ENCODE measurements at places on chromosomes 11 and 22. TPM values are rescaled to one million over a fixed set of nuclear protein-coding genes. Genes with fewer than 3 reads are reported as not detected.
A peak's percentile ranks its signal among the peaks of the same experiment; 100 is the strongest.

The OR2AG2 gene
- total RNA-seq, result 0.10 TPM

DNA sequence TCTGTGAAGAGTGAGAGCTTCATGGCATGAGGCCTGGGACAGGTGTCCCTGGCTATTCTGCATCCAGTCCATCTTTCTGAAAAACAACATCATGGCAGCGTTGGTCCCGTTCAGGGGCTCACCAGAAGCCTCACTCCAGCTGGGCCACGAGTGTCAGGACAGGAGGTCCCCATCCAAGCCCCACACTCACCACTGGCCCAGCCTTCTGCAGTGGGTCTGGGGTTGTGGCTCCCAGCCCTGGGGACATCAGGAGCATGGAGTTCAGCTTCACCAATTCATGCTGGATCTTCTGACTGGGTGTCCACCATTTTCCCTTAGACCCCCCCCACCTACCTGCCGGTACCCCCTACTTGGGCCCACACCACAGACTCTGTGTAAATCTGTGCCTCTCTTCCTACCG is 400.3 kb downstream of the BRD1 start:
- no peak for DNase-seq

DNA sequence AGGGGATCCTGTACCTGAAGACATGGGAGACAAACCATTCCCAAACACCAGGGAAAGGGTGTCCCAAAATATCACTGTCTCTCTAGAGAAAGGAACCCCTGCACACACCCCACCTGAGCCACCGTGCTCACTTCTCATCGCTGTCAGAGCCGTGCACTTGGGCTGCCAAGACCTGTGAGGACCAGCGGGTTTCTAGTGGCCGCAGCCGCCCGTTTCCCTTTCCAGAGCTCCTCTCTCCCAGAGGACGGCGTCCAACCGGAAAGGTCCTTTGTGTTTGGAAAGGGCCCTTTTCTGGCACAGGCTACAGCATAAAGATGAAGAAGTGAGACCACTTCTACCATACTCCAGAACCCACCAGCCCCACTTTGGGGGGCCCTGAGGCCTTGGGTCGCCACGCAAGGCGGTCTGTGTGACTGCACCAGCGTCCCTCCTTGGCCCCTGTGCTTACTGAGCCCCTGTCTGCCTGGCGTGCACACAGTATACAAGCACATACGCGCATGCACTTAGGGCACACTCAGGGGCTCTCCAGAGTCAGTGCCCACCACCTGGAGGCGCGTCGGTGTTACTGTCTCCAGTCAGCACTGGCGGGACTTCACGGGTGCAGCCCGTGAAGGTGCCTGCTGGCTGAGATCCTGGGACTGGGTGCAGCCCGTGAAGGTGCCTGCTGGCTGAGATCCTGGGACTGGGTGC is 381.8 kb downstream of the TBC1D22A start:
- DNase-seq, result no peak

GRCh38 chr11:70175236-70175698 is 27.8 kb upstream of the FADD start:
- DNase-seq, result no peak

The DBX1 gene
- total RNA-seq, result not detected

The GAL gene
- total RNA-seq, result not detected

GRCh38 chr22:28978158-28978557 is 83.5 kb downstream of the C22orf31 start:
- no peak for DNase-seq

The FGF4 gene
- total RNA-seq, result not detected

DNA sequence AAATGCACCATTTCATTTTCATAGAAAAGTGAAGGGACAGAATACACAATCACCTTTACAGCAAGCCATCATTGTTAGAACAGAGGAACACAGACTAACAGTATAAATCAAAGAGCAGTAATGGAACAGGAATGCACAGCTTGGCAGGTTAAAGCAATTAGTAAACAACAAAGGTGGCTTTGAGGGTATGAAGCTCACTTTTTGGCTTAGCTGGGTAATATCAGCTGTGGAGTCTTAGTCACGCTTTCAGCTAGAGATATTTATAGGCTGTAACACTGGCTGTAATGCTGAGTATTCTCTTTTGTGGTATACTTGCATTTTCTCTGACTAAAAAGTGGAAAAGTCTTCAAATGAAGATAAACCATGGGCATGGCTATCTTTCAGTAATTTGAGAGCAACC is 1780.5 kb downstream of the LRRC4C start:
- no peak for DNase-seq

DNA sequence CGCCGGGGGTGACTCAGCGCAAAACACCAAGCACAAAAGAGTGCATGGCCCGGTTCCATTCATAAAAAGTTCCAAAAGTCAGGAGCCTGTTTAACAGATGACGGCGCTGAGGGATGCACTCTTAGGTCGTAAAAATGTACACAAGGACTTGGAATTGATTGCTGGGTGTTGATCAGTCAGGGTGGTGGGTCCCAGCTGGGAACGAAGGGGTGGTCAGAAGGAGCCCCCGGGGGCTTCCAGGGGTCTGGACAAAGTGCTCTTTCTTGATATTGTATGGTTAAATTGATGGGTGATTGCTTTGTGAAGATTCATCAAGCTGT is 20.7 kb downstream of the IFITM10 start:
- no peak for DNase-seq

DNA sequence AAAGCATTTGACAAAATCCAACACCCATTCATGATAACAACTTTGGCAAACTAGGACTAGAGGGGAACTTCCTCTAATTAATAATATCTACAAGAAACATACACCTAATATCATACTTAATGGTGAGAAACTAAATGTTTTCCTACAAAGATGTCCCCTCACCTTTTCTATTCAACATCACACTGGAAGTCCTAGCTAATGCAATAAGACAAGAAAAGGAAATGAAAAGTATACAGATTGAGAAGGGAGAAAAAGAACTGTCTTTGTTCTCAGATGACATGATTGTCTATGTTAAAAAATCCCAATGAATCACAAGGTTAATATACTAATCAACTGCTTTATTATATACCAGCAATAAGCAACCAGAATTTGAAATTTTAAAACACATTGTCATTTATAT is 52.4 kb downstream of the C11orf65 start:
- DNase-seq, result no peak

The CARD16 gene
- total RNA-seq, result 30.6 TPM

The SLC35C1 gene
- total RNA-seq, result 11.8 TPM

DNA sequence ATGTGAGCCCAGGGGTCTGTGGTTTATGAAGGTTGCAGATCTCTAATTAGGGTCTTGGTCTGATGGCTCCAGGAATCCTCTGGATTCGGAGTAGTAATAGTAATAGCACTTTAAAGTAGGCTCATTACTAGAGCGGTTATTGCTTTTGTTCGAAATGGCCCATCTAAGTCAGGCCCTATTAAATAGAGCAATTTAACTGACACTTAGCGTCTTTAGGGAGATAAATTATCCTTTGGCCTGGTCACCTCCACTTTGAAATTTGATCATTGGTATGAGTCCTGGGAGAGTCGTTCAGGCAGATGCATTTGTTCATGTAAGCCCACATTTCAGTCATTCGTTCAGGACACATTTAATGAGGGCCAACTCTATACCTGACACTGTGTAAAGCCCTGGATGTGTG is 54.8 kb downstream of the LDLRAD3 start:
- DNase-seq, result no peak

GRCh38 chr22:36773935-36774334 is 2.0 kb downstream of the IFT27 start:
- DNase-seq, result peak; percentile 2

DNA sequence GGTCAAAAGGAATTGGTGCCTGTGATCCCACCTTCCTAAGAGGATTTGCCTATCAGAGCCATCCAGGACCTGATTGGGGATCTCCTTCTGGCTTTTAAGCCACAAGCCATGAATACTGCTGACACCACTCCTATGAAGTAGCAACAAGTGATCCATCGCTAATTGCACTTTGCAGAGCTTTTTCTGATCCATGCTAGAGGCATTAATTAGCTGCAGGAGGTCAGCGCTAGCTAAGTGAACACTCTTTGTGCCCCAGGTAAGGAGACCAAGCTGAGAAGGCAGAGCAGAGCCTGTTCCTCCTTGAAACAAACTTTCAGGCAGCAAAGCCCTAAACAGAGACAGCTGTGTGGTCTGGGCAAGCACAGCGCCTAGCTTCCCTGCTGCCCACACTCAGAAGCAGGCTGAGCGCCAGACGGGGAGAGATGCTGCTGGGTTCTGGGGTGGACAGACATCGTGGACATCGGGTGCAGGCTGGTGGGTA is 122.2 kb downstream of the ABTB2 start:
- DNase-seq, result no peak

- no peak for DNase-seq
These were observed 81.6 kb downstream of the PDHX start for GRCh38 chr11:34997952-34998528.

- DNase-seq, result no peak
These were observed 3.9 kb downstream of the MFNG start for GRCh38 chr22:37482244-37482643.

The SMC1B gene
- not detected for total RNA-seq

DNA sequence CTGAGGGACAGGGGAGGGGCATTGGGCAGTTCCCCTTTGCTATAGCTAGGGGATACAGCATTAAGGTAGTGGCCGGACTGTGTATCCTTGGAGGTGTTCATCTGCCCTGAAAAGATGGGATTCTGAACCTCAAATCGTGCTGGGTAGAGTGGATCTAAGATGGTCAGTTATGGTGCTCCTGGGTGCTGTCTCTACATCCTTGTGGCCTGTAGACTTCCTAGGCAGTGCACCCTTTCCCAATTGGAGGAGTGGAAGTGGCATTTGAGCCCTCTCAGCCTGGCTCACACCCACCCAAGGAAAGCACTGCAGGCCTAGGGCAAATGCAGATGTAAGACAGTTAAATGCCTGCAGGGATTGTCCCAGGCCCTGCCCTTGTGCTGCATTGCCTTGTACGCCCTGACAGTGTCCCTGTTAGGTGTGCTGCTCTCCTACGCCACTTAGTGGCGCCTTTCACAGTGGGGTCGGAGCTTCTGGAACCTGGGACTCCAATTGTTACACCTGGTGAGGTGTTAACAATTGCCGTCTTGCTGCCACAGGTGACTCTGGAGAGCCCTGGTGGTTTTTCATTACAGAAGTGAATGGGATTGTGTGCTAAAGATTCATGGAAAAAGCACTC is 35.0 kb downstream of the PPFIBP2 start:
- DNase-seq, result no peak

- DNase-seq, result no peak
These were observed 2091.9 kb downstream of the LRRC4C start for GRCh38 chr11:39367534-39367933.

DNA sequence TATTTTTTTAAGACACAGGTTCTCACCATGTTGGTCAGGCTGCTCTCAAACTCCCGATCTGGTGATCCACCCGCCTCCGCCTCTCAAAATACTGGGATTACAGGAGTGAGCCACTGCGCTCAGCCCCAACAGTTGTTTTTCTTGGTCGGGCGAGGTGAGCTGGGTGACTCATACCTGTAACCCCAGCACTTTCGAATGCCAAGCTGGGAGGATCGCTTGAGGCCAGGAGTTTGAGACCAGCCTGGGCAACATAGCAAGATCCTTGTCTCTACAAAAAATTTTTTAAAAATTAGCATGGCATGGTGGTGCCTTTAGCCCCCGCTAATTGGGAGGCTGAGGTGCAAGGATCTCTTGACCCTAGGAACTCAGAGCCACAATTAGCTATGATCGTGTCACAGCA is 7.0 kb upstream of the NF2 start:
- DNase-seq, result no peak

The DAGLA gene
- total RNA-seq, result 3.5 TPM

The ZNF280B gene
- 0.29 TPM for total RNA-seq

DNA sequence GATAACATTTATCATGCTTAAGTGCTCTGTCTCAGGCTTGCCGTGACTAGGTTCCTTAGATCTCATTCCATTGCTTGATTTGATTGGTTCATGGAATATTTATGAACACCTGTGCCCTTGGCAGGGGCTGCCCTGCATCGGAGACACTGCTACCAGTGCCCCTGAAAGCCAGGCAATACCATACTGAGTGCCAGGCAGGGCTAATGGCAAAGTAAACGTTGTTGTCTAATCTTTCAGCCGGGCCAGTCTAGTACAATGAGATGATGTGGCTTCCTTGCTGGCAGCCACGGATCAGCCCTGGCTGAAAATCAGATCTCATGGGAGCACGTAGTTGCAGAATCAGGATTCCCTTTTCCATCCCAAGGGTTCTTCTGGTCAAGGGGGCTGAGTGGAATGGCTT is 5.0 kb upstream of the PGA3 start:
- no peak for DNase-seq

DNA sequence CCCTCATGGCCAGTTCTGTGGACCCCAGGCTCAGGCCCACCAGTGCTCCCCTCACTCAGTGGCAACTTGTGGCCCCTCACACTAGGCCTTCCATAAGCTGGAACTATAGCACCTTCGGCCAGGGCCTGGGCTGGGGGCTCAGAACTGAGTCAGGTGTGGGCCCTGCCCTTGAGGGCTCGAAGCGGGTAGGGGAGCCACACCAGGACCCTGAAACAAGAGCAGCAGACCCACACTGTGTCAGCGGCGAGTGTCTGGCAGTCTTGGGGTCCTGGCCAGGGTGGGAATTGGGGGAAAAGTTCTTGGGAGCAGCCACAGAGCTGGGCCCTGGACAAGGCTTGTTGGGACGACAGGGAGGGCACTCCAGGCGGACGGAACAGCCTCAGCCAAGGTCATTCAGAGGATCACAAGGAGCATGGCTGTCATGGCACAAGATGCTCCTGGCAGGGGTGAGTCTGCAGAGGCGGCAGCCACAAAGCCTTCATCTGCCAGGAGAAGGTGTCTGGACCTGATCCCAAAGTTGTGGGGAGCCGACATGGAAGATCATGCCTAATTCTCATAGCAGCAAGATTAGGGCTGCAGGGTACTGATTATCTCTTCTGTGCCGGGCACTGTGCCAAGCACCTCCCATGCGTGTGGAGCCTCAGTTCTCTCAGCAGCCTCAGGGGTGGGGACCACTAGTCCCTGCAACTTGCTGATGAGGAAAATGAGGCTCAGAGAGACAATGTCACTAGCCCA is 50.7 kb downstream of the SHISAL1 start:
- DNase-seq, result no peak

DNA sequence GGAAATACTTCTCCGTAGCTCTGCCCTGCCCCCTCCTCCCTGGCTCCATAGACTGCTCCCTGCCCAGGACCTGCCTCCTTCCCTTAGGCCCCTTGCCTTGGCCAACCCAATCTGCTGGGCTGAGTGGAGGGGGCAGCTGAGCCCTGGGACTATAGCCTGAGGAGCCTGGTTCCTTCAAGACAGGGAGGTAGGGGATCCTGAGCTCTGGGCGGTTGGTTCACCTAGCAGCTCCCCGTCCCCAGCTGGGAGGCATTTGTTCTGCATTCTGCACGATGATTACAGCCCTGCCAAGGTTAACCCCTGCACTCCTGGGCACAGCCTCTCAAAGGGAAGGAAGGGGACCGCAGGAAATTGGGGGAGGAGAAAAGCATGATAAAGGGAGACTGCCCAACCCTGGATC is 3.6 kb upstream of the CDC42EP1 start:
- DNase-seq, result no peak

DNA sequence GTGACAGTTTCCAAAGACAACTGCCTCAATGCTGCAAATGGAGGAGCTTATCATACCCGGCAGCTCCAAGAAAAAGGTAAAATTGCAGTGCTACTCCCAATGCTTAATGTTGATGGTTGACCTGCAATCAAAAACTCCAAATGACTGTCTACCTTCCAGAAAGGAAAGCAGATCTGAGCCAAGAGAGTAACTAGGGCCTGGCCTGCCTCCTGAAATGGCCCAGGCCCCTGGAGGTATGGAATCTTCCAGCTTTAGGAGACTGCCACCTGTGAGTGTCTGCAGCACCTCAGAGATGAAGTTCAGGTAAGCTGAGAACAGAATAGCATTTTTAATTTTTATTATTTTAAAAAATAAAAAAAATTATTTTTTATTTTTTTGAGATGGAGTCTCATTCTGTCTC is 23.7 kb downstream of the EXPH5 start:
- DNase-seq, result no peak

GRCh38 chr11:43936076-43936475 is 6.4 kb upstream of the C11orf96 start:
- DNase-seq, result no peak
